Stimulated activated CD4-positive, alpha-beta T cell treated with anti-CD3 and anti-CD28 coated beads, Interleukin-15, amount 100 ng/mL, for 24 hours (primary cell): ENCODE measurements at places on chromosomes 12 and 14.

- no peak for DNase-seq
Observed at GRCh38 chr14:66378712-66379505, 107.3 kb upstream of the CCDC196 start.

GRCh38 chr14:78848234-78848820 lies 678.2 kb downstream of the NRXN3 start:
- DNase-seq, result peak; percentile 20

DNA sequence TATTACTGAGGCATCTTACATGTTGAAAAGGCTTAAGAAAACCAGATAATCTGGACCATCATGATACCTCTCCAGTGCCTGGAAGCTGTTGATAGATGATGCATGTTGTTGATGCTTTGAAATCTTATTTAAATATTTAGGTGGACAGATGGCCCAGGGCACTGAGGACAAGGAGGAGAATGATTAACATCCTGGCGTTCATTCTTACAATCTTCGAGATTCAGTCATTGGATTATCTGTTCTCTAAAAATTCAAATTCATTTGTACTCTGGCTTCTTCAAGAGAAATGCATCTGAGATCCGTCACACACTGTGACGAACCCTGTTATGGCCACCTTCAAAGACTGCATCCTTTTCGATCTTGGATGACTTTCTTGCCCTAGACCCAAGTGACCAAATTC lies 121.3 kb upstream of the IGF1 start:
- no peak for DNase-seq

DNA sequence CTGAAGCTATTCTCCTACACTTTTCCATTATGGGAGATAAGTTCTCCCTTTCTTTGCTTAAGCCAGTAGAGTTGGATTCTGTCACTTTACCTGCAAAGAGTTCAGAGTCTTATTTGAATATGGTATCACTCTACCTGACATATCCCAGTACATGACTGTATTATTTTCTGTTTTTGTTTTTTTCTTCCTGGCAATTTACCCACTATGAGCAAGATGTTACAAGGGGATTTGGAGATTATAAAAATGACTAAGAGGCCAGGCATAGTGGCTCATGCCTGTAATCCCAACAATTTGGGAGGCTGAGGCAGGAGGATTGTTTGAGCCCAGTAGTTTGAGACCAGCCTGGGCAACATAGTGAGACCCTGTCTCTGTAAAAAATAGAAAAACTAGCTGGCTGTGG lies 46.4 kb upstream of the CHST11 start:
- no peak for DNase-seq

- no peak for DNase-seq
Observed at GRCh38 chr14:60681271-60681670, 32.0 kb upstream of the SIX1 start.

- no peak for DNase-seq
Observed at GRCh38 chr12:50690925-50691324, 73.0 kb upstream of the ATF1 start.

DNA sequence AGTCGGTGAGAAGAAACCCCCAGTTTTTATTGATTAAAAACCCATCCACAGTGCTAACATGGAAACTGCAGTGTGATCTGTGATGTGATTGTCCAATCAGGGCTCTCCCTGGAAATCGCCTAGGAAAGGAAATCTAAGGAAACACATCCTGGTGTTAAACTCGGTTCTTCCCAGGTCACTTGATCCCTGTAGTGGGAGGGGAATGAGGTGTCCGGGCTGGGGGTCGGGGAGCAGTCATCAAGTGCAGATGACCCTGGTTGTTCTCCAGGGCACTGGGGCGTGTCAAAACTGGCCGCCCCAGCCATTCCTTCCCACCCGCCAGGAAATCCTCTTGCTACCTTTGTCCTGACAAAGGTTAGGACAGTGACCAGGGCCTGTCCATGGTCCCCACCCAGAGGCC lies 20.8 kb downstream of the RAB35 start:
- no peak for DNase-seq

DNA sequence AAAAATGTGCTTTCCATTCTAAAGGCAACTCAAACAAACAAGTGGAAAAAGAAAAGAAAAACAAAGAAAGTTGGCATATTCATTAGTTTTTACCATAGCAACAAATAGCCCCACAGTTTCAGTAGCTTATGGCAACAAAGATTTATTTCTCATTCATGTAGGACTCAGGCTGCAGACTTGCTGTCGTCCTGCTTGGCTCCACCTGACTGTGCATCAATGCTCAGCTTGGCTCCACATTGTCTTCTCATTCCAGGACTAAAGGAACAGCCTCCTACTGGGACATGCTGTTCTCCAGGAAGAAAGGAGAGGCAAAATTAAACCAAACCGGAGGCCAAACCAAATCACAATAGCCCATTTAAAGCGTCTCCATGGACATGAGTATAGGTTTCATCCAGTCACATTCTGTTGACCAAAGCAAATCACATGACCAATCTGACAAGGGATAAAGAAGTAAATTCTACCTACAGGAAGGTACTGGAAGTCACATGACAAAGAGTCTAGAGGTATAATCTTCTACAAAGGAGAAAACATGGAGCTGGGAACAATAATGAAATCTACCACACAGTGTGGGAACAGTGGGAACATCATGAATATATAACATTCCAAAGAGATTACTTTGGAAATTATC lies 222.5 kb downstream of the PIK3C2G start:
- DNase-seq, result no peak

DNA sequence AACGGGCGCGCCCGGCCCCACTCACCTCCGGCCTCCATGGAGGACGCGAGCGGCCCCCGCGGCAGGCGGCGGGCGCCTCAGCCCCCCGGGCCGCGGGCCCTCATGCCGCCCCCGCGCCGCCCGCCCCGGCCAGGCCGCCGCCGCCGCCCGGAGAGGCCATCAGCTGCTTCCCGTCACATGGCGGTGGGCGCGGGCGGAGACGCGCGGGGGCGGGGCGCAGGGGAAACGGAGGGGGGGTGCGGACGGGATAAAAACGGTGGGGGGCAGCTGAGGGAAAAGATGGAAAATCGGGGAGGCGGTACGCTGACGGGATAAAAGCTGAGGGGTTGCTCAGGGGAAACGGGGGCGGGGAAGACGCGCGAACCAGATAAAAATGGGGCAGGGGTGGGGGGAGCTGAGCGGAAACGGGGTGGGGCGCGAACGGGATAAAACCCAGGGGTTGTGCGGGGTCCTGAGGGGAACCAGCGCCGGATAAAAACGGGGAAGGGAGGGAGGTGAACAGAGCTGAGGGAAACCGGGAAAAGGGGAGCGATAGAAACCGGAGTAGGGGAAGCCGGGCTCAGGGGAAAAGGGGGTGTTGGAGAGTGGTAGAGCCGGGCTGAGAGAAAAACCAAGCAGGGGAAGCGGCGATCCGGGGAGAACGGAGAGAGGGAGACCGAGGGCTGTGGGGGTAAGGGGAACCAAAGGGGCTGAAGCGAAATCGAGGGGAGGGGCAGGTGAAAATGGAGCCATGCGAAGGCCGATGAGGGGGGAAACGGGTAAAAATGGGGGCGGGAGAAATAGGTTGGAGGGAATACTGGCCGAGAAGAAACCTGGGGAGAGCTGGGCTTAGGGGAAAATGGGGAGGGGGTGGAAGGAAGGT lies at the start of gene WSB2:
TSS of gene WSB2 (minus strand) at position 169 of the 862 bp plus-strand sequence. CDS start at position 38, 131 bp downstream.
- DNase-seq, result peak; percentile 76

GRCh38 chr12:54413284-54414190 lies 5.5 kb downstream of the ITGA5 start:
- DNase-seq, result peak; percentile 71

DNA sequence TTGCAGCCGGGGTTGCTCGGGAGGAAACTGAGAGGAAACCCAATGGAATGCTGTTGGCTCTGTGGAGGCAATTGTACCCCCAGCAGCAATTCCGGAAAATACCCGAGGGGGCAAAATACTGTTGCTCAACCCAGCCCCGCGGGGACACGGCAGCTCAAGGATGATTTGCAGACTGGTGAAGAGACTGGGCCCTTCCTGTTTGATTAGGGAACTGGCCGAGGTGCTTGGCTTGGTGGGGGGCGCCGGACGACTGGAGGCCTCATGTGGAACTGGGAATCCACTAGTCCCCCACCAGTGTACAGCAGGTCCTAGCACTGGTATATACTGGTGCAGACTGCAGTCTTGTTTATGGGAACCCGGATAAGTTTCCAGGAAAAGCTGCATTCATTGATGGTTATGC lies 10.3 kb upstream of the RNASE12 start:
- no peak for DNase-seq

DNA sequence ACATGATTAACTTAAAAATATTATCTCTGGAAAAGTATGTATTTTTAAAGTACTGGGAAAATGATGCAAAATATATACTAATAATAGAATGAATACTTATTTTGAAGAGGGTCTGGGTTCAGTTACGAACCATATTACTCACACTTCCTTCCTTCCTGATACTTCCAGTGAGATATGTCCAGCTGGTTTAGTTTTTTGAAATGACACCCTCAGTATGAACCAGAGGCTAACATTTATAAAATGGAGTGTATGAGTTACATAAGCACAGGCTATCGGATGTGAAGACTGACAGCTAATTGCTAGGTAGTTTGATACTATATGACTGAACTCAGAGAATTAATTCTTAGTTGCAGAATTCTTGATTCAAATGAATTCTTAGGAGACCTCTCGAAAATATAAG lies 122.9 kb downstream of the OTOGL start:
- DNase-seq, result no peak

DNA sequence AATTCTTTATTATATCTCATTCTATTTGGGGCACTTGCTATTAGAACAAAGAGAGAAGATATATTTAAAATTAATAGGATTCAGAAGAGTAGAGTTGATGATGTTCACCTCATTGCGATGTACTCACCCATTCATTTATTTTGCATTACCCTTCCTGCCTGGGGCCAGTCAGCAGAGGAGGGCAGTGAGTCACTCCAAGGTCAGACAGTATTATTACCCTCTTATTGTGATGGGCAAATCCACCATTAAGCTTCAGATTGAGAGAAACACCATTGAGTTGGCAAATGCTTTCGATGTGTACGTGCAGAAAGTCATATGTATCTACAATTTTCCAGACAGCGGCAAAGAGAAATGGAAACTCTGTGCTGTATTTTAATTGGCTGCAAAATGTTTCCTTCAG lies 134.2 kb downstream of the BICD1 start:
- DNase-seq, result no peak

DNA sequence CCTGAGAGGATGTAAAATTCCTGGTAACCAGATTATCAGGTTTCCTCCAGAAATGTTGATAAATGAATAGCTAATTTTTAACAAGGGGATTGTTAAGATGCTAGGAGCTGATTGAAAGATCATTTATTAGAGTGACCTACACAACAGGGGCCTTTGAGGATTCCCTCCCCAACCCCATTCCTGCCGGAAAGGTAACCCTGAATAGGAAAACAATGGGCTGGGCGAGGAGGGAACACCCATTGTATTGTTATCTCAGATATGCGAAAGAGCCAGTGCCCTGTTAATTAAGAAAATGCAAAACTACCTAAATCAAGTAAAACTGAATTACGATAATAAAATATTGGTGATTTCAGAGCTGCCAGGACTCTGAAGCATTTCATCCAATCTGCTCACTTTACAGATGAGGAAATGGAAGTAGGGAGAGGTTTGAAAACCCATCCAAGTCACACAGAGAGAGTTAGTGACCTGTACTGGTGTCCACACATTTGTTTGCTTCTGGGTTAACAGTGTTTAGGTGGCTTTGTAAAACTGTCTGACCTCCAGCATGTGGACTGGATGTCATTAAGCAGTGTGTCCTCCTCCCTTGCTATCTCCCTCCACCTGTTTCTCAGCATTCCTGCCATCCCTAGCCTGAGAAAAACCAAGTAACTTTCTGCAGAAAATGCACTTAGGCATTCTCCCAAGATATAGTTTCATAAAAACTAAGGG lies 214.8 kb downstream of the TTC6 start:
- DNase-seq, result no peak

- DNase-seq, result no peak
Observed at GRCh38 chr12:64621257-64621942, 11.1 kb downstream of the RASSF3 start.

GRCh38 chr12:110591451-110592051 lies 8.4 kb upstream of the PPTC7 start:
- no peak for DNase-seq

DNA sequence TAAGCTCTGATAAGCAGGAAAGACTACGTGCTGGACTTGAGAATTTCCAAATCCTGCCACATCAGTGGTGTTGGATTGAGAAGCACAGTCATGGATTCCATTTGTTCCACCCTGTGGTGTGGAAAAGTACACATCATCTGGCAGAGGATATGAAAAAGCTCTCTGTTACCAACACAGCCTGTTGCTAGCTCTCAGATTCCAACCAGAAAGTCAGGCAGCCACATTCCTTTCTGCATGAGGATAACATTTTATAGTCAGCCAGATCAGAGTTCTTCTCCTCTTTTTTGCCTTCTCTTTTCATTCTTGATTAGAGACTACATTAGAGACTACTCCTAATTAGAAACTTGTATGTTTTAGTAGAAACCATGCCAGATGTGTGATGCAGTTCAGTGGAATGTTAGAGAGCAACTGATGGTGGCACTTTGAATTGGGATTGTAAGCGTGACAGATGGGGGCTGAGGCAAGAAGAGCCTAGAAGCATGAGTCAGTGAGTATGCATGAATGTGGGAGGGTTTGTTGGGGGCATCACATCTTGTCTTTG lies 61.2 kb upstream of the STXBP6 start:
- DNase-seq, result no peak

- DNase-seq, result no peak
Observed at GRCh38 chr12:47021298-47021697, 58.1 kb upstream of the PCED1B start.

DNA sequence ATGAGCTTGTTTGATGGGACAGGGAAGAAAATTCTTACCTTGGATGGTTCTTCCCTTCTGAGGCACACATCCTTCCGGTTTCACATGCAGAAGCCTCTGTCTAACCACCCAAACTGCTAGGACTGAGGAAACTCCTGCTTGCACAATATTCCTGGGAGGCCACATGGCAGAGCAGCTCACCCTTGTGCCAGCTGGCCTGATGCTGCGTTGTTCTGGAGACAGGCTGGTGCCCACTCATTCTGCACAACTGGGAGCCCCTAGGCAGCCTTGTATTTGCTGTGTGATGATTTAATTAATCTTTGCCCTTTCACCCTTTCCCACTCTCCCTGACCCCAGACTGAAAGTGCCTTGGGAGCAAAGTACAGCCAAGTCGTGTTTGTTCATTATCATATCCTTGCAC lies 130.8 kb downstream of the RTN1 start:
- no peak for DNase-seq

DNA sequence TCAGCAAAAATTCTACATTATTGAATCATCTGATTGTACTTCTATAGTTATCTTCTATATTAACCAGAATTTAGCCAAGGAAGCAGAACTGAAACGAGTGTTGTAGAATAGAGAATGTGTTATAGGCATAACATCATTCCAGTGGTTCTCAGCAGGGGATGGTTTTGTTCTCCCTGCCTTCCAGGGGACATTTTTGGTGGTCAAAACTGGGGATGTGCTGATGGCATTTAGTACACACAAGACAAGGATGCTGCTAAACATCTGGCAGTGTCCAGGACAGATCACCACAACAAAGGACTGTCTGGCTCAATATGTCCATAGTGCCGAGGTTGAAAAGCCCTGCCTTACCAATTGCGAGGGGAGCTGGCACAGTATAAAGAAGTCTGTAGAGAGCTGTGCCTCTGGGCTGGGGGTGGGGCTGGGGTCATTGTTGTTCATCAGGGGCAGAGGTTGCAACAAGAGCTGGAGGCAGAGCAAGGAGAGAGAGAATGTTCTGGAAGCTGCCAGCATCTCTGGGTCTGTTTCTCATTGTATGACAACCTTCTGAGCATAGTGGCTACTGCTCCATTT lies 1472.8 kb downstream of the AACS start:
- no peak for DNase-seq
